HCT116 (cell line): ENCODE measurements at places on chromosomes 6 and 20.

DNA sequence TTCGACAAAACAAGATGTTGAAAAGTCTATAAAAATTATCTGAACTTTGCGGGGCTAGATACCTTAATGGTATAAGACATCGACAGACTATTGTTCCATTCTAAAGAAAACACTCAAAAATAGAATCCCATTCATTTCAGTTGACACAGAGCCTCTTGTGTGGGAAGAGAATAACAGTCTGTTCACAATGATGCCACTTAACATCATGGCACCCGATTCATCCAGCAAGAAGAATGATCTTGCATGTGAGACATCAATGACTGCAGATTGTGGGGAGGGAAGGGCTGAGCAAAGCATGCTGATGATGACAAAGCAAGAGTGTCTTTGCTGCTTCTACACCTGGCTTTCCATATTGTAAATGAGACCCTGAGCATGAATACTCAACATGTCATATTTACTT, 49.7 kb upstream of the ARMH2 start:
- DNase-seq: no peak

- peak; percentile 70 for DNase-seq
Observed at GRCh38 chr6:2158596-2159271, 86.7 kb downstream of the GMDS start.

GRCh38 chr6:161341638-161342037, 67.8 kb upstream of the AGPAT4 start:
- DNase-seq: no peak

GRCh38 chr6:42099340-42100028, 42.9 kb downstream of the C6orf132 start:
- no peak for DNase-seq

GRCh38 chr6:30135147-30135546, 793 bp upstream of the TRIM40 start:
- no peak for DNase-seq

- DNase-seq: no peak
Observed at GRCh38 chr6:160222491-160222890, 36.1 kb downstream of the SLC22A2 start.

- DNase-seq: peak; percentile 73
Observed at GRCh38 chr6:35370124-35370741, 27.9 kb downstream of the PPARD start.

- no peak for DNase-seq
Observed at GRCh38 chr20:41418739-41419293, 52.2 kb upstream of the EMILIN3 start.

DNA sequence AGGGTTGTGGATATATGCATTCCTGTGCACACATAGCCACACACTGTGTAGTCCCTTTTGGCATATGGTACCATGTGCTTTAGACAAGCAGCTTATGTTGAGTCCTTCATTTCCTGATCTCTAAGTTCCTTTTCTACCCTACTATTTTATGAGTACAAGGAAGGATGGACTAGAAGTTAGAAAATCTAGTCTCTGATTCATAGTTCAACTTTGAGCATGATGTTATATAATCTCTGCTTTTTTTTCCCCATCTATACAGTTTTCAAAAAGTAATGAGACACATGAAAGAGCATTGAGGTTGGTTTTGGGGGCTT, 123.6 kb downstream of the PLEKHG1 start:
- no peak for DNase-seq

- DNase-seq: no peak
Observed at GRCh38 chr6:170416303-170416702, 109.7 kb downstream of the FAM120B start.

DNA sequence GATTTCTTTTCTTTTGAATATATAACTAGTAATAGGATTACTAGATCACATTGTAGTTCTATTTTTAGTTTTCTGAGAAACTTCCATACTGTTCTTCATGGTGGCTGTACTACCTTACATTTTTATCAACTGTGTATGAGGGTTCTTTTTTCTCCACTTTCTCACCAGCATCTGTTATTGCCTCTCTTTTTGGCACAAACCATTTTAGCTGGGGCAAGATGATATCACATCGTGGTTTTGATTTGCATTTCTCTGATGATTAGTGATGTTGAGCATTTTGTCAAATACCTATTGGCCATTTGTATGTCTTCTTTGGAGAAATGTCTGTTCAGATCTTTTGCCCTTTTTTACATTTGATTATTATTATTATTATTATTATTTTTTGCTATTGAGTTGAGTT, 86.1 kb upstream of the TCF21 start:
- no peak for DNase-seq

DNA sequence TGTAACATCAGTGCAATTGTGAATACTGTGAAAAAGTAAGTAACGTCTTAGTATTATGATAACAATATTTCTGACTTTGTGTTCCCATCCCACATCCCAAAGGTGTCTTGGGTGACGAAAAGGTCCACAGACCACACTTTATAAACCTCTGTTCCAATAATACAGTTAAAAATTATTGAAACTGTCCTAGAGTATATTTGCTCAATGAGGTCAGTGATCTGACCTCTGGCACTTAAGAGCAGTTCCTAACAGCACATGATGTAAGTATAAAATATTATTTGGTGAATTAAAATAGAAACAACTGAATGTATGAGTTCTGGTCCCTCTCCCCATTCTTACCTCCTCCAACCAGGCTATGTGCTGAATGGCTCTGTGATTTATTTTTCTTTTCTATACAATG, 566.4 kb upstream of the MMS22L start:
- DNase-seq: no peak

GRCh38 chr6:3331971-3332370, 73.2 kb downstream of the PSMG4 start:
- DNase-seq: no peak

DNA sequence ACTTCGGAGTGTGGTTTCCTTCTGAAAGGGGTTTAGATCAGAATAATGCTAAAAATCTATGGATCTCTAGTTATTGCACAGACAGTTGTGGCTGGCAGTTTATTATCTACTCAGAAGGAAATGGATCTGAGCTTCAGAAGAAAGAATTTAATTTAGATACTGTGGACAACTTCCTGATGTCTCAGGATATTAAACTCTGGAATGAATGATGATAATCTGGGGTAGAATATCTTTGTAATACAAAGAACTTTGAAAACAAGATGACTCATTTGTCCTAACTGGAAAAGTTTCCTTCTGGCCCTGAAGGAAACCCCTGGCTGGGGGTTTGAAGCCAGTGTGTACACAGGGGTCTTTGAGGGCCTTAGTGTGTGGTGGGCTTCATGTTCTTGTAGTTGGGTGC, 78.0 kb downstream of the EDN3 start:
- DNase-seq: no peak

GRCh38 chr6:130959951-130960350, 103.1 kb downstream of the EPB41L2 start:
- DNase-seq: no peak

GRCh38 chr6:33672808-33673207, 38.7 kb downstream of the UQCC2 start:
- no peak for DNase-seq

- no peak for DNase-seq
Observed at GRCh38 chr6:12974551-12974950, 258.0 kb downstream of the PHACTR1 start.

GRCh38 chr6:2674857-2675256, 75.9 kb downstream of the MYLK4 start:
- DNase-seq: no peak

- DNase-seq: no peak
Observed at GRCh38 chr6:53861518-53861917, 66.7 kb downstream of the LRRC1 start.

DNA sequence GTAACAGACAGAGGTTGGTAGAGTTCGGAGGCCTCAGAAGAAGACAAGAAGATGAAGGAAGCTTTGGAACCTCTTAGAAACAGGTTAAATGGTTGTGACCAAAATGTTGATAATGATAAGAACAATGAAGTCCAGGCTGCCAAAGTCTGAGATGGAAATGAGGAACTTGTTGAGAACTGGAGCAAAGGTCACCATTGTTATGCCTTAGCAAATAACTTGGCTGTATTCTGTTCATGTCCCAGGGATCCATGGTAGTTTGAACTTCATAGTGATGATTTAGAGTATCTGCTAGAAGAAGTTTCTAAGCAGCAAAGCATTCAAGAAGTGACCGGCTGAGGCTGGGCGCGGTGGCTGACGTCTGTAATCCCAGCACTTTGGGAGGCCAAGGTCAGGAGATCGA, 11.1 kb upstream of the LSM14B start:
- no peak for DNase-seq

GRCh38 chr6:107853230-107853629, 29.1 kb upstream of the SCML4 start:
- no peak for DNase-seq

- DNase-seq: peak; percentile 67
Observed at GRCh38 chr6:53437557-53438202, 88.9 kb upstream of the ELOVL5 start.

- no peak for DNase-seq
Observed at GRCh38 chr20:19549896-19550295, 208.2 kb upstream of the RIN2 start.

GRCh38 chr6:53014063-53014462, 19.0 kb upstream of the GSTA4 start:
- DNase-seq: no peak

DNA sequence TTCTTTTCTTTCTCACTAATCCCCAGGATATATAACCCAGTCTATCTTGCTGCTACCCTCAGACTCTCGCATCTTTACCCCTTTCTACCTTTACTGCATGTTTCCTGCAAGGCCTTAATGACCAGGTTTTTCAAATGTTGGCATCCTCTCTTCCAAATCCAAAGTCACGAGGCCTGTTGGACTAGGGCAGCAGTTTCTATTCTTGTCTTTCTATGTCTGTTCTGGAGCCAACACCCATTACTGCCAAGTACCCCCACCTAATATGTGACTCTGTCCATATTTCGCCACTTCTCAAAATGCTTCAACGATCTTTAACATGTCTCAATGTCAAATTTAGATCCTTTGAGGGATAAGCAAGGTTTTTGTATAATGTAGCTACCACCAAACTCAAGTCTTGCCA, 443.4 kb downstream of the BMP2 start:
- DNase-seq: no peak

DNA sequence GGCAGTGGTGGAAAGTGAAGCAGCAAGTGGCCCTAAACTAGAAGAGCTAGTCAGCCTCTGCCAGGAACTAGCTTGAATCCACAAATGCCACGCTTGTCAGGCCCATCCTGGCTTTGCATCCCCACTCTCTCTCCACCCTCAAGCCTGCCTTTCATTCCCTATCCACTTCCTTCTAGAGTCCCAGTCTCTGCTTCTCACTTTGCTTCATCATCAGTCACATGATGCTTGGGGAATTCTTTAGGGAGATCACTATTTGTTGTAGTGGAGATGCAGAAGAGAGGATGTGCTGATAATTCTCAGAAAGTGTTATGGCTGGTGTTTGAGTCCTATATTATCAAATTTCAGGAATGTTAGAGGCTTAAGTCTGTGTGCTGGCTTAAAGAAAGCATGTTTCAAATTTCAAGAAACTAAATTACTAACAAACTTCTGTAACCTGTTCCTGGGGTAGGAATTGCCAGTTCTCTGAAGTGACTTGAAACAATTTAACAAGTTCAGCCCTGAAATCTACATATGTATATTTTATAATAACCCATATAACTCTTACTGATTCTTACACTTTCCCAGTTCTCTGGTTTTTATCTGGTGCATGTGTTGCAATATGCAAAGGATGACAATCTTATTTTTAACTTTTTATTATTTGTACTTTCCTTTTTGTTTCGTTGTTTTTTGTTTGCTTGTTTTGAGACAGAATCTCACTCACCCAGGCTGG, 7.5 kb downstream of the TRIM39 start:
- no peak for DNase-seq

DNA sequence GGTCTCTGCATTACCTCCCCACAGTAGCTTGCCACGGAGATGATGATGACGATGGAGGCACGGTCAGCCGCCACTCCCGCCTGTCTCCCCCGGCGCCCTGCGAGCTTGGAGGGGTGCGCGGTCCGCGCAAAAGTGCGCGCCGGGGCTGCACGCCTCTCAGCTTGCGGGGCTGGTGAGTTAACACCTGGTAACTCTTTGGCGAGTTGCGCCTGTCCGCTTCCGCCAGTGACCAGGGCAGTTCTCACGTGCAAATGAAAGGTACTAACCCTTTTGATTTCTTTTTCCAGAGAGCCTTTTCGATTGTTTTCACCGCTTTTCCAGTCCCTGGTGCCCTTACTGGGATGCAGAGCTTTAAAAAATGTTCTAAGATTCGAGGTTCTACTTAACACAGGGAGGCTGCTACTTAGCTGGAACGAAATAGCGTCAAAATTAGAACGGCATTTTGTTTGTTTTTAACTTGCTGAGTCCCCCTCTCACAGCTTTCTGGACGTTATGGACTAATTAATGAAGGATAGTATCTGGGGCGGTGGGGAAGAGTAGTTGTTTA, 6.2 kb downstream of the GRIK2 start:
- DNase-seq: no peak
